Activated CD8-positive, alpha-beta memory T cell treated with anti-CD3 and anti-CD28 coated beads for 1 hour (primary cell): ENCODE measurements at places on chromosomes 3 and 15.

- DNase-seq = peak; percentile 29
These were observed 449 bp downstream of the RAF1 start for GRCh38 chr3:12663401-12663935.

DNA sequence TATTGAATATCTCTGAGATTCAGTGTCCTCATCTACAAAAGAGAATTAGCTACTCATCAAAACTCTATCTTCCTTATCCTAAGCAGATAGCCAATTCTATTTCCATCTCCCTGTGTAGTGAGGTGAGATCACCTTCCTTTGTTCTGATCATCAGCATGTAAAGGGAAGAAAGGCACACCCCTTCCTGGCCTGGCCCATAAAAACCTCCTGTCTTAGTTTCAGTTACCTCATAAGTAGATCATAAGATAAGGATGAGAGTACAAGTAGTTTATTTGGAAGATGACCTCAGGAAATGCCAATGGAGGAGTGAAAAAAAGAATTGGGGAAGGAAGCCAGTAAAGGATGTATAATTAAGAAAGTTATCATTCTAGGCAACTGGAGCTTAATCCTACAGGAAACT lies 114.5 kb upstream of the GADL1 start:
- DNase-seq = no peak

DNA sequence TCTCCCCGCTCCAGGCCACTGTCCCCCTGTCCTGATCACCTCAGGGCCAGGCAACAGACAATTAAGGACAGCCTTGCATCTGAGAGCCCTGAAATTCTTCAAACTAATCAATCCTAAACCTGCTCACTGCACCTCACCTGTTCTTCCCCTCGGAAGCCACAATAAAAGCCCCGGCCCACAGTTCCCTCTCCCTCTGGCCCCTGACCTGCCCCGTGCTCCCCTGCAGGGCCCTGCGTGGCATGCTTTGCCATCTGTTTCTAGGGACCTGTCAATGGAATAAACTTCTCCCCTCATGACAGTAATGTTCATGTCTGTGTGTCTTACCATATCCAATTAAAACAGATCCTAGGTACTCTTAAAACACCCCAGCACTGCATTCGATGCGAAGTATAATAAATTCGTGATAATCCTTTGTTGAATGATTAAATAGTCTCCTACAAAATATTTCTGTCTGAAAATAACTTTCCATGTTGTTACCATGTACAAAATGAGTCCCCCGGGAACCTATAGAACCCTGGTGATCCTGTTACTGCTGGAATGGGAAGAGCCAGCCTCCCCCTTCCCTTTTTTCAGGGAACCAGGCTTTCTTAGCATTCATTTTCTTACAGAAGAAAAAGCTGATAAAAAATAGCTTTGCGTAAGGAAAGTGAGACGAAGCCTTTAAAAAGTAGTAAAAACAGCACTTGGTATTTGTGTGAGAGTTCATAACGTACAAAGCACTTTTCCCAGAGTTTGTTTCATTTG lies 59.0 kb downstream of the ABTB1 start:
- no peak for DNase-seq

DNA sequence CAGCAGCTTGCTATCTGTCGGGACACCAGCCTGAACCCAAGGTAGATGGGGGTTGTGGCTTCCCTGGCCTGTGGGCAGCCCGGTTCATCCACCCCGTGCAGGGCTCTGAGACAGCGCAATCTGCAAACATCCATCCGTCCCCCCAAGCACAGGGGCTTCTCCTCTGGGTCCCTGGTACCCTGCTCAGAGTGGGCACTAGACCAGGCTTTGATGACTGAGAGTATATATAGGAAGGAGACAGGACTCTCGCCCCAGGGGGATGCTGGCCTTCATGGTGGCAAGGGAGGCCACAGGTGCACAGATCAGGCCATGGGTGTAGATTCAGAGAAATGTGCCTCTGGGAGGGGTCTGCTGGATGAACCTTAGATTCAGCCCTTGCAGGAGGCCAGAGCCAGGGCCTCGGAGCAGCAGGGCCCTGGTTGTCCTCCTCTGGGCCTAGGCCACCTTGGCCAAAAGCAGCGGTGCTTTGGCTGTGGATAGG lies 40.3 kb downstream of the CFAP100 start:
- DNase-seq = no peak

GRCh38 chr15:99987701-99988100 lies 254.5 kb upstream of the LYSMD4 start:
- DNase-seq = no peak

GRCh38 chr15:46322753-46323152 lies 687.9 kb downstream of the SQOR start:
- no peak for DNase-seq

DNA sequence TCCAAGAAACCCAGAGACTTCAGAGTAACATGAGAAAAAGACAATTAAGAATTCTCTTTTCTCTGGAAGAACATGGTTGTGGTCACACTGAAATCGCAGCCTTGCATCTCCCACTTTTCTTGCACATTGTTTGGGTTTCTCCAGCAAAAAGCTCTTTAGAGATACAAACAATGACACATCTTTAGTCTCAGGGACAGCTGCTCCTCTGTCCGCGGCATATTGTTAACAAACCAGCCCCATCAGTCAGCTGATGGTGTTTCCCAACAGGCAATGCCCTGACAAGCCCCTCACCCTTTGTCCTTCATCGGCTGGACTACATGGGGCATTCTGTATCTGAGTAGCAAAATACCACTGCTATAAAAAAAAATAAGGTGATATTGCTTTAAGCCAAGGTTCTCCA lies 53.4 kb downstream of the UMPS start:
- DNase-seq = no peak

GRCh38 chr15:85725019-85725418 lies 69.7 kb downstream of the KLHL25 start:
- DNase-seq = no peak

DNA sequence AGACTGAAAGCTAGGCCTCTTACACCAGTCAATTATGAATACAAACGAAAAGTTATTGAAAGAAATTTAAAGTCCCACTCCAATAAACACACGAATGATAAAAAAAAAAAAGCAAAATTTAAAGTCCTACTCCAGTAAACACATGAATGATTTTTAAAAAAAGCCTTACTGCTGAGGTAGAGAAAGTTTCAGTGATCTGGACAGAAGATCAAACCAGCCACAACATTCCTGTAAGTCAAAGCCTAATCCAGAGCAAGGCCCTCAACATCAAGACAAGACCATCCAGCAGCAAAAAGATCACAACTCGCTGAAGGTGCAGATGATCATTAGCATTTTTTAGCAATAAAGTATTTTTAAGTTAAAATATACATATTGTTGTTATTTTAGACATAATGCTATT lies 95.6 kb upstream of the LIPC start:
- no peak for DNase-seq

- DNase-seq = no peak
These were observed 269.1 kb downstream of the RAP2B start for GRCh38 chr3:153431076-153431475.

DNA sequence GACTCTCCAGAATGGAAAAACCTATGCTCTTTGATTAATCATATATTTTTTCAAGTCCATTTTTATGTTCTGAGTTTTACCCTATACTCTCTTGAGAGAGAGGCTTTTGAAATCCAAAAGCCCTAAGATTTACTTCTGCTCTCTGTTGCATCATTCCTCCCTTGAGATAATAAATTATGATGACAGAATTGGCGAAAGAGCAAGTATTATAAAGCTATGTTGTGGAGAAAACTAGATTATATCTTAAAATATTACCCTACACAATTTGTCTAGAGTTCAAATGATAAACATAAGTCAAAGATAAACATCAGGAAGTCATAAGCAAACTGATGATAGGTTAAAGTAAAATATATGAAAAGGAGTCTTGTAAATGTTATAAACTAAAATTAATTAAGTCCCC lies 293.4 kb upstream of the MME start:
- no peak for DNase-seq

- DNase-seq = no peak
These were observed 40.9 kb downstream of the KLHL18 start for GRCh38 chr3:47323431-47324277.

- DNase-seq = no peak
These were observed 282.2 kb upstream of the LRRN1 start for GRCh38 chr3:3516996-3517395.

DNA sequence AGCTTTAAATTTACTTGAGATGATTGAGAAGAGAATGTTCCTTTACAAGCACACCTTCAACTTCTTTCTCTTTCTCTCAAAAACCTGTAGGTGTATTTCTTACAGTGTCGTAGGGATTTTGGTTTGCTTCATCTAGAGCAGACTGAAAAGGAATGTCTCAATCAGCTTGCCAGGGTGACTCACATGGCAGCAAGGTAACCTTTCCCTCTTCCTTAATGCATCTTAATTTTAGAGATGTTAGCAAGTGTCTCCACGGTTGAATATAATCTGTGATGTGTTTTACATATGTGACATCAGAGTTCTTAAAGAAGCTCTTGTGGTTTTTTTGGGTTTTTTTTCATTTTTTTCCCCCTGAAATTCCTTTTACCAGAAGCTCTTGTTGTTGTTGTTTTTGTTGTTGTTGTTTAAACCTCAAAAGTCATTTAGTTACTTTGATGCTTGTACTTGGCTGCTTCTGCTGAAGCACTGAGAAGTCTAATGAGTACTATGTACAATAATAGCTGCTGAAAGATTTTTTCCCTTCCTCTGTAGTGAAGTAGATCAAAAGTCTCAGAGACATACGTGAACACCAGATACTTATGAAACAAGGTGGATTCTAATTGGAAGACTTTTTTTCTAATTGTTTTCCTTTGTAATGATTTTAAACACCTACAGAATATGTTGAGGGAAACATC lies 83.1 kb downstream of the RETNLB start:
- no peak for DNase-seq
